ENCODE measurements at places on chromosomes 5 and 9. TPM values are rescaled to one million over a fixed set of nuclear protein-coding genes. Genes with fewer than 3 reads are reported as not detected.

ENTREP1 gene
- 5.0 TPM for total RNA-seq

GRCh38 chr5:18653216-18653752 is 1019.0 kb downstream of the TAF11L14 start:
- no peak for DNase-seq
- no peaks in the 10 kb centered on the region for H3K4me1 ChIP-seq
- H3K36me3 ChIP-seq, result no peaks in the 10 kb centered on the region
- no peak overlapping the region for H3K4me3 ChIP-seq
- H3K27ac ChIP-seq, result no peak overlapping the region
- no peaks in the 10 kb centered on the region for H3K27me3 ChIP-seq

GRCh38 chr5:76479973-76480667 is 77.0 kb downstream of the IQGAP2 start:
- no peaks in the 10 kb centered on the region for H3K4me1 ChIP-seq
- H3K27me3 ChIP-seq, result no peaks in the 10 kb centered on the region
- no peak overlapping the region for H3K27ac ChIP-seq
- H3K36me3 ChIP-seq, result no peaks in the 10 kb centered on the region

CDKN2B gene
- total RNA-seq, result 2.3 TPM

TMC1 gene
- 1.5 TPM for total RNA-seq

- no peaks in the 10 kb centered on the region for H3K27me3 ChIP-seq
- no peak overlapping the region for H3K4me3 ChIP-seq
- DNase-seq, result peak; percentile 64
These were observed 60.0 kb downstream of the PRRC1 start for GRCh38 chr5:127577458-127577857.

ARHGEF28 gene
- 108 TPM for total RNA-seq

- H3K36me3 ChIP-seq, result peaks cover 6% of the 10 kb centered on the region
- peaks cover 11% of the 10 kb centered on the region for H3K4me1 ChIP-seq
- H3K27me3 ChIP-seq, result no peaks in the 10 kb centered on the region
- H3K27ac ChIP-seq, result no peak overlapping the region
- H3K4me3 ChIP-seq, result no peak overlapping the region
- DNase-seq, result no peak
These were observed 143.5 kb downstream of the NFIB start for GRCh38 chr9:14170392-14170931.

- no peak overlapping the region for H3K27ac ChIP-seq
- no peaks in the 10 kb centered on the region for H3K27me3 ChIP-seq
- H3K36me3 ChIP-seq, result no peaks in the 10 kb centered on the region
- DNase-seq, result no peak
These were observed 902 bp downstream of the THG1L start for GRCh38 chr5:157732130-157732514.

DNA sequence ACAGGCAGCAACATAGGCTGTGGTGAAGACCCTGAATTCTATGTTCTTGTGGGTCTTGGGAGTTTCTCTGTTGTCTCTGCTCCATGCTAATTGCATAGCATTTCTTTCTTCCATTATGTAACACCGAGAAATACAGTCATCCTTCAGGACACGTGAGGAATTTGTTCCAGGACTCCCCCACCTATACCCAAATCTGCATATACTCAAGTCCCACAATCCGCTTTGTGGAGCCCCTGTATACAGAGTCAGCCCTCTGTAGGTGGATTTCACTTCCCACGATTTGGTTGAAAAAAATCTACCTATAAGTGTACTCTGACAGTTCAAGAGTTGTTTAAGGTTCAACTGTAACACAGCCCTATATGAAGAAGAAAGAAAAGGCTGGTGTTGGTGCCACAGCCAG is 22.1 kb downstream of the ANKRD33B start:
- H3K36me3 ChIP-seq, result no peaks in the 10 kb centered on the region
- no peaks in the 10 kb centered on the region for H3K27me3 ChIP-seq
- no peak for DNase-seq
- no peak overlapping the region for H3K27ac ChIP-seq

Measured in endothelial cell of umbilical vein (primary cell).